Bronchial epithelial cell (primary cell): ENCODE measurements at places on chromosomes 4 and X. TPM values are rescaled to one million over a fixed set of nuclear protein-coding genes. Genes with fewer than 3 reads are reported as not detected.

- no peak for DNase-seq
These were observed 45.4 kb downstream of the EDNRA start for GRCh38 chr4:147526272-147526654.

DNA sequence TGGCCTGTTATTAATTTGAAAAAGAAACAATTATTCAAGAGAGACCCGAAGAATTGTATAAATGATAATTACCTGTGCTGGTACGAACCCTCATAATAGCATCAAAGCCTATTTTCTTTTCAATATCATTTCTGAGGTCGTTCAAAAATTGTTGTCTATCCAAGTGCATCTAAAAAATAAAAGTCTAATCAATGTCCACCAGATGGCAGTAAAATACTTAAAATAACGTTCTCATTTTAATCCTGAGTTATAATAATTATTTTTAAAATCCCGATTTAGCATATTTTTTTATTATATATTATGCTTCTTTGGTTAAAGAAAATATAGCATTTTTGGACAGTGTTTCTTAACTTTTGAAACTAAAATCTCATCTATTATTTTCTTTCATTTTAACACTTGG is 55.7 kb downstream of the METTL14 start:
- peak; percentile 28 for DNase-seq

- no peak for DNase-seq
These were observed 1015.0 kb upstream of the GRID2 start for GRCh38 chr4:91288702-91289311.

DNA sequence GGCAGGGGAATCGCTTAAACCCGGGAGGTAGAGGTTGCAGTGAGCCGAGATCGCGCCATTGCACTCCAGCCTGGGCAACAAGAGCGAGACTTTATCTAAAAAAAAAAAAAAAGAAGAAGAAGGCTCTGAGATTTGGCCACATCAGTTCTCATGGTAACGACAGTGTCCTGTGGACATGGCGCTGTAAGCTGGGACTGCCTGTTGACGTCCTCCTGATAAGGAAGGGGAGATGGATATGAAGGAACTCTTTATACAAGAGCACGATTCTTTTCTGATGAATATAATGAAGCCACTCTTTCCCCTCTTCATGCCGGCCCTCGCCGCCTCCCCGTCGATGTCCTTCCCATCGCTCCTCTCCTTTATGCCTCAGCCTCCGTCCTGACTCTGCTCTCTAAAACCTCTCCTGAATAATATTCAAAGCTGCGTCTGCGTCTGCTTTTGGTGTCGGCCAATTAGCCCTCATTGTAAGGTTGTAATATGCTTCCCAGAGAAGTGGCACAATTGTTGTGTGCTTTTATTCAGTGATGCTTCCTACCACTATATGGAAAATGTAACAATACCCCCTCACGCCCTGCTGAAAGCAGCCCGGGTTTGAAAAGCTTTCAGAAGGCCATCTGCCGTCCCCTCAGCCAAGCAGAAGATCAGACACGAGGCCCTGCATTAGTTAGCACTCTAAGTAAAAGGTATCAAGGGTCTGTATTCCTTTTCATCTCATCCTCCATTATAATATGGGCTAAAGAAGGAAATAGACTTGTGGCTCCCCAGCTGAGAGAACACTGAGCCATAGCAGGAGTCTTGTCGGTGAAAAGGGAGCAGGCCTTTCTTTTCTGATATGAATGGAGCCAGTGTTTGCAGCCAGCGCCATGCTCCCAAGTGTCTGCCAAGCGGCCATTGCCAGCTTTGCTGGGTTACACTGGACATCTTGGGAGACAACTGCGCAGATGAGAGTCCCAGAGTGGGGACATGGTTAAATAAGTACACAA is 22.1 kb upstream of the SCOC start:
- no peak for DNase-seq

GRCh38 chrX:74293343-74293946 is 10.5 kb upstream of the ZCCHC13 start:
- peak; percentile 56 for DNase-seq

GRCh38 chr4:168787801-168788595 is 222.1 kb downstream of the CBR4 start:
- no peak for DNase-seq

GRCh38 chr4:1570291-1571164 is 113.6 kb downstream of the FAM53A start:
- DNase-seq = no peak

- no peak for DNase-seq
These were observed 391.3 kb upstream of the FAM241A start for GRCh38 chr4:111754003-111754402.

GRCh38 chrX:106894978-106895452 is 8.1 kb downstream of the RIPPLY1 start:
- peak; percentile 77 for DNase-seq

DNA sequence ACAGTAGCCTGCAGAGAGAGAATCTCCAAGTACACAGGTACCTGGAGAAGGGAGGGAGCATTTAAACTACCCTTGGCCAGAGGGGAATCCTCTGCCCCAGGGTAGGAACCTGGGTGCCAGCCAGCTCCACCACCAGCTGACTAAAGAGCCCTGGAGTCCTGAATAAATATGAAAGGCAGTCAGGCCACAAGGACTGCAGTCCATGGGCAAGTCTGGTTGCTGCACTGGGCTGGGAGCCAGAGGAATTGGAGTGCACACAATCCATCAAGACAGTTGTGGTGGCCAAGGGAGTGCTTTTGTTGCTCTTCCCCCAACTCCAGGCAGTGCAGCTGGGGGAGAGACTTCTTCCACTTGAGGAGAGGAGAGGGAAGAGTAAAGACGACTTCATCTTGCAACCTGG is 172.5 kb downstream of the HNRNPD start:
- peak; percentile 39 for DNase-seq

GRCh38 chr4:146508229-146508939 is 13.4 kb downstream of the SLC10A7 start:
- DNase-seq = no peak

DNA sequence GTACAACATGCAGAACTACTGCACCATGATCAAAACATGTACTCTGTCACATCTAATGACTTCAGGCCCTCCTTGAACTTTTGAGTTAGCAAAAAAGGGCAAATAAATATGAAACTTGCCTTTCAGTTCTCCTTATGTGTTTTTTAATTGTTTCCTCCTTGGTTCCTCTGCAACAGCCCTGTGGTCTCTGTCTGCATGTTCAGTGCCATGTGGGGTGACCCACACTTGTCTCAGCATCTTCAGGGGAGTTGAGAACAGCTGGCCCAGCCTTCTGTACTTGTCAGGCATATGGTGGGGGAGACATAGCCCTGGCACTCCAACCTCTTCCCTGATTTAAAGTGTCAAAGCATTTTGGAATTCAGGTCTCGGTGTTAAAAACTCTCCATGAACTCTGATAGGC is 188.0 kb upstream of the PGRMC2 start:
- no peak for DNase-seq

SPARCL1 gene
- total RNA-seq = not detected in 2 replicates

MAGEA2B gene
- total RNA-seq = not detected in 2 replicates

MYL5 gene
- 2.9 and 5.2 TPM in 2 replicates for total RNA-seq

SHROOM4 gene
- total RNA-seq = 0.26 and 0.51 TPM in 2 replicates

MAGEB2 gene
- not detected in 2 replicates for total RNA-seq

GCNA gene
- 1.6 and 1.7 TPM in 2 replicates for total RNA-seq

FAM156B gene
- total RNA-seq = 6.8 and 7.7 TPM in 2 replicates

ASB11 gene
- total RNA-seq = not detected in 2 replicates

FRG2 gene
- not detected in 2 replicates for total RNA-seq

FAM9B gene
- not detected in 2 replicates for total RNA-seq

TIGD4 gene
- under 0.01 and 0.38 TPM in 2 replicates for total RNA-seq
